ENCODE measurements at places on chromosomes 6 and 20.

DNA sequence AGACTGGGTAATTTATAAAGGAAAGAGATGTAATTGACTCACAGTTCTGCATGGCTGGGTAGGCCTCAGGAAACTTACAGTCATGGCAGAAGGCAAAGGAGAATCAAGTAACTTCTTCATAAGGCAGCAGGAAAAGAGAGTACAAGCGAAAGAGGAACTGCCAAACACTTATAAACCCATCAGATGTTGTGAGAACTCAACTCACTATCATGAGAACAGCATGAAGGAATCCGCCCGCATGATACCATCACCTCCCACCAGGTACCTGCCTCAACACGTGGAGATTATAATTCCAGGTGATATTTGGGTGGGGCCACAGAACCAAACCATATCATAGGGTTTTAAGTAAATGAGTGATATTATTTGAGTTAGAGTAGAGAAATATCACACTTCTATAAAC, 189.3 kb downstream of the TSHZ2 start:
- DNase-seq, result no peak

- DNase-seq, result no peak
Measured at GRCh38 chr6:17291778-17292177, 10.6 kb downstream of the RBM24 start.

GRCh38 chr6:131807321-131807643, 538 bp upstream of the ENPP1 start:
- no peak for DNase-seq

DNA sequence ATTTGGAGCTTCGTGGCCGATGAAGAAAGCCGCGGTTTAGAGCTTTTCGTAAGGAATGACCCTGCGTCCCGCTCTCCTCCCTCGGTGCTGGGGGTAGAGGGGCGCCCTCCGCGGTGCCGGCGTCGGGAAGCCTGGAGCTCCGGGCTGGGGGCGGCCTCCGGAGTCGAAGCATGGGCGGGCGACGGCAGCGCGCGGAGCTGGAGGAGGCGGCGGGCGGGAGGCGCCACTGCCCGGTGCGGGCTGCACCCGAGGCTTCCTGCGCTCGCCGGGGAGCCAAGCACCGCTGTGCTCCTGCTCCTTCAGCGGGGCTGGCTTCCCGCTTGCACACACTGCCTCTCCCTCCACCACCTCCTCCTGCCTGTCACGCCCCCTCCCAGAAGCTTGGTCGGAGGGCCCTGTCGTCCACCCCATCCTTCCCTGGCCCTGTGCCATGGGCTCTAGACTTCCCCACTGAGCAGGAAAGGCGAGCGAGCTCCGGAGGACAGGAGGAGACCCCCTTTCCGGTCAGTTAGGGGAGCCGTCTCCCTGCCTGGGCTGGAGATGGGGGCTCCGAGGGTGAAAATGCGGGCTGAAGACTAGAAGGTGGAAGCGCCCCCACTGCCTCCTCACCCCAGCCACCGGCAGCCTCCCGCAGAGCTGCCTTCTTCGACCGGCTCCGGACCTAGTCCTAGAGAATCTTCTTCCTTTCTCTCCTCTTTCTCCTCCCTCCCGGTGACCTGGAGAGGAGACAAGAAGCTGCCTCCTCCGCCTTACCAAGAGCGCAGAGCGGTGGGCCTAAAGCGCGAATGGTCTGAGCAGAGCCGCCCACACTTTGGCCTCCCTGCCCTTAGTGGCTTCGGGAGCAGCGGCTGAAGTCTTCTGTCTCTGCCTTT, 1.8 kb downstream of the CDH4 start:
- DNase-seq, result no peak

GRCh38 chr6:26284537-26285142, 80.4 kb upstream of the BTN3A2 start:
- DNase-seq, result peak; percentile 38

GRCh38 chr20:31633339-31633914, 4.3 kb upstream of the COX4I2 start:
- no peak for DNase-seq

Data from stimulated activated CD4-positive, alpha-beta T cell treated with anti-CD3 and anti-CD28 coated beads, Interleukin-12 subunit alpha, Interleukin-12 subunit beta, amount 100 ng/mL, for 4 hours (primary cell).